Foreskin keratinocyte (primary cell): ENCODE measurements at places on chromosomes 7 and 10.

GRCh38 chr7:19275000-19275399, 129.8 kb upstream of the FERD3L start:
- no peak for DNase-seq

GRCh38 chr10:102597131-102597991, 46.9 kb upstream of the TRIM8 start:
- DNase-seq: no peak

GRCh38 chr7:55516409-55516808, 55.9 kb downstream of the VOPP1 start:
- no peak for DNase-seq

- DNase-seq: no peak
Measured at GRCh38 chr7:132379292-132379691, 197.0 kb downstream of the PLXNA4 start.

DNA sequence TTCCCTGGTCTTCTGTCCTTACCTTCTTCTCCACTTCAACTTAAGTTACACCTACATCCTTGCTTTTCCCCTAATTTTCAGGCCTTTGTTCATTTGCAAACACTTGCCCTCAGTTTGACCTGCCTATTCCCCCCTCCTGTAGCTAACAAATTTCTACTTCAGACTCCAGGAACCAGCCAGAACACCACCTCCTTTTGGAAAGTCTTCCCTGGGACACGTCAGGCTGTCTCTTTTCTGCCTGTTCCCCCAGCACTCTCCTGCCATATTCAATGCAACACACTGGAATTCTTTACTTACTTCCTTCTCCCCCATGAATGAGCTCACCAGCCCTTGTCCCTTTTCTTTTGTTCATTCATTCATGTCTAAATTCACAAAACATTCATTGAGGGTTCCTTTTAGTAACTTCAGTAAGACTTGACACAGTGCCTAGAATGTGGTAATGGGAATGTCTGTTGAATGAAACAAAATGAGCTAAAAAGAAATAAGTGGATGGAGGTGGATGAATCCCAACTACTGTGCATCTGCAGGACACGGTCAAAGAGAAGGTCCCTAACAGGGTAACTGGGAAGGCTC, 478.0 kb downstream of the KCNMA1 start:
- no peak for DNase-seq

- DNase-seq: no peak
Measured at GRCh38 chr7:13153742-13154141, 466.3 kb downstream of the ARL4A start.

GRCh38 chr10:103197174-103197573, 4.1 kb upstream of the NT5C2 start:
- DNase-seq: no peak

DNA sequence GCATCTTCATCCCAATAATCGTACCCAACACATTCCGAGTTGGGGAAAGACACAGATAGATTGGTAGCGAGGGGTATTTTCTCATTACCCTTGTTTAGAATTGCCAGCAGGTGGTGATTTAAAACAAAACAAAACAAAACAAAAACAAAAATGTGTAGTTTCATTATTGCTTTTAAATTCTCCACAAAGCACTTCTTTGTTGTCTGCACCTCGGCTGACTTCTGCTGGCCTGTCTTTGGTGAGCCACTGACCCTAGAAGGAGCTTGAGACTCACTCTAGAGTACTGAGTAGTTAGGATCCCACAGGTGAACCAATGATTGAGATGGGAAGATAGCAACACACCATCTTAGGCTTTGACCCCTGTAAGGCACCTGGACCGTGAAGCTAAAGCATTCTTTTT, 105.4 kb upstream of the BET1 start:
- DNase-seq: no peak

GRCh38 chr7:74134117-74134620, 40.0 kb upstream of the EIF4H start:
- peak; percentile 17 for DNase-seq

DNA sequence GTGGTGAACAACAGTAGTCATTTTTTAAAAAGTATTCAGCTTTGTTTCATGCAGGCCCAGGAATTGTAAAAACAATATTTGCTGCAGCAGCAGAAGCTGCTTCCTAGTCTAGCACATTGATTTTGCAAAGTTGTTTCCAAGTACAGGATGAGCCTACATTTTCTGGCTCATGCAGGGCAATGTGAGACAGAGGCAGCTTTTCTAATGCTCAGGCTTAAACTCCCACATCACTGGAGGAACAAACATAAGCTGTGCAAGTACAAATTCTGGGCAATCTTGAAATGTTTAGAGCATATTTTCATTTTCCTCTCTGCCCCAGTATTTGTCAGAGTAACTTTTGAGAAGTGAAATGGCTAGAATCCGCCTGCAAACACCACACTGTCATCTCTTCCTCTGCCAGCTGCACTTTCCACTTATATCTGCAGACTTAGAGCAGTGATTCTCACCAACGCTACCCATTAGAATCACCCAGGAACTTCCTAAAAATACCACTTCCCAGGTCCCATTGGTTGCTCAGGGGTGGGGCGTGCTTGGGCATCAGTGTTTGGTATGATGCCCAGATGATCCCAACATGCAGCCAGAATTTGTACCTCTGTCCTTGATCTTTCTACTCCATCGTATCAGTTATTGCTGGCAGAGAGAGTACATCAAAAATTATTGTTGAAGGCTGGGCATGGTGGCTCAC, 304.1 kb upstream of the LRGUK start:
- no peak for DNase-seq
